T-cell (primary cell): ENCODE measurements at places on chromosomes 3 and 15. TPM values are rescaled to one million over a fixed set of nuclear protein-coding genes. Genes with fewer than 3 reads are reported as not detected.

TMC3 gene
- total RNA-seq: not detected

ADAMTSL3 gene
- total RNA-seq: 0.07 TPM

TF gene
- total RNA-seq: 15.3 TPM

VIPR1 gene
- total RNA-seq: 75.4 TPM

SERINC4 gene
- 0.26 TPM for total RNA-seq
